ENCODE measurements at places on chromosomes 6 and 20. TPM values are rescaled to one million over a fixed set of nuclear protein-coding genes. Genes with fewer than 3 reads are reported as not detected.

DNA sequence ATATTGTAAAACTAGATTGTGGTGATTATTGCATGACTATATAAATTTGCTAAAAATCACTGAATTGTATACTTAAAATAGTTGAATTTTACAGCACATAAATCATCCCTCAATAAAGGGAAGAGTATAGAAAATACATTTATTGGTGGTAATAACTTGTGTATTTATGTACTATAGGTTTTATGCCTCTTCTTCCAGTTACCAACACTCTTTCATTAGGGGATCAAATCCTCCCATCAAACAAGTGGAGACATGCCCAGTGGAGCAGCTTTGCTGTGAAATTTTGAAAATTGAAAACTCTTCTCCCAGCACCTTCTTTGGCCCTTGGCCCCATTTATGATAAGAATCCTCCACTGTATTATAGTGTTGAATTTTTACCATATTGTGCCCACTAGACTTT is 10.1 kb upstream of the SSR1 start:
- no peaks in the 10 kb centered on the region for H3K27me3 ChIP-seq
- no peaks in the 10 kb centered on the region for H3K4me1 ChIP-seq
- no peak for DNase-seq
- H3K27ac ChIP-seq = no peak overlapping the region
- H3K36me3 ChIP-seq = no peaks in the 10 kb centered on the region

DNA sequence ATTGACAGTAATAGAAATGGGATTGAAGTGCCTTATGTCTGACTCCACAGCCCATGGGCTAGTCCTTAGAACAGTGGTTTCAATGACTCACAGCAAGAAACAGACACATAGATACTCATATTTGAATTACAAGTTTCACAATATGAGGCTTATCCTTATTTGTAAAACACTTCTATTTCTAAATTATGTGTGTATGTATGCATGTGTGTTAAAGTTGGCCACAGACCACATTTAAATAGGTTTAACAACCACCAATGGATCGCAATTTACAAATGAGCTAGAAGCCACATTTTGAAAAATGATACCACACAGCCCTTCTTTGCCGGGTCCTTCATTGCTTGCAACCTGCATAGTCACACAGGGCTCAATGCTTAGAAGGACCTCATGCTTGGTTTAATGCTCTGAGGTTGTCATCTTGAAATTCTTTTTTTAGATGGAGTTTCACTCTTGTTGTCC is 157.8 kb upstream of the PREP start:
- DNase-seq = no peak
- no peak overlapping the region for H3K4me3 ChIP-seq
- no peak overlapping the region for H3K27ac ChIP-seq
- H3K27me3 ChIP-seq = no peaks in the 10 kb centered on the region

Gene PDE7B
- total RNA-seq = 0.14 TPM

Gene HLA-DQB2
- total RNA-seq = 8.2 TPM

Gene COX4I2
- total RNA-seq = not detected

Measured in natural killer cell (primary cell).